CD4-positive, alpha-beta T cell treated with Interleukin-15 for 1 hour (primary cell): ENCODE measurements at places on chromosomes 4 and X.

DNA sequence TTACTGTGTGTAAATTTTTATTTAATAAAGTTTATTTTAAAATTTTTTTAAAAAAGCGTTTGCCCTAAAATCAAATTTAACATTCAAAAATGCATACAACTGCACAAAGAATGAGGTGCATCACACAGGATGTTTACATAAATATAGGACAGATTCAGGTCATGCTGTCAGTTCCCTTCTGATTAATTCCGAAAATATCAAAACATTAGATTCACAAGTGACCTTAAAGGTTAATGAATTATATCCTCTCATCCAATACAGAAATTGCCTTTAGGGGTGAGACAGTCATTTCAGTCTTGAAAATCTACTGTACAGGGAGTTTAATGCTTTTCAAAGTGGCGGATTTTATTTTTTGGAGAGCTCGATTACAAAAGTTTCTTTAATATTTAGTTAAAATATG lies 208.7 kb upstream of the FTHL17 start:
- DNase-seq = no peak

- DNase-seq = no peak
These were observed at the start of gene ARHGEF9 for GRCh38 chrX:63784902-63785707. Gene ARHGEF9, minus strand, starts transcription at chrX:63785214. Its CDS starts 69 bp downstream, at chrX:63785145.

DNA sequence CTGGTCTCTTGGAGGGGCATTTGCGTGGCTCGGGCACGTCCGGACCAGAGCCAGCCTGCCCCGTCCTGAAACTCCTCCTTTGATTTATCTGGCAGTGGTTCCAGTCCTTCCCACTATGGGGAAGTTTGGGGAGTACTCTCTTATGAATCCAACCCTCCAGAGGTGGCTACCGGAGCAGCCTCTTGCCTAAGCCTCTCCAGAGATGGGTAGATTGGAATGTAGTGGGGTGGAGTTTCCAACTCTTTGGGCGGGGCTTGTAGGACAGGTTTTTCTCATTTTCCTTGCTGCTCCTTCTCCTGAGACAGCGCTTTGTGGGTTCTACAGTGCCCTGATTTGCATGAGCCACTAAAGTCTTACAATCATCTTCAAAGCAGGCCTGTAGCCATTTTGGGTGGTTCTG lies 60.1 kb upstream of the XAGE1B start:
- no peak for DNase-seq

GRCh38 chr4:113332701-113333100 lies 283.2 kb downstream of the ANK2 start:
- no peak for DNase-seq

DNA sequence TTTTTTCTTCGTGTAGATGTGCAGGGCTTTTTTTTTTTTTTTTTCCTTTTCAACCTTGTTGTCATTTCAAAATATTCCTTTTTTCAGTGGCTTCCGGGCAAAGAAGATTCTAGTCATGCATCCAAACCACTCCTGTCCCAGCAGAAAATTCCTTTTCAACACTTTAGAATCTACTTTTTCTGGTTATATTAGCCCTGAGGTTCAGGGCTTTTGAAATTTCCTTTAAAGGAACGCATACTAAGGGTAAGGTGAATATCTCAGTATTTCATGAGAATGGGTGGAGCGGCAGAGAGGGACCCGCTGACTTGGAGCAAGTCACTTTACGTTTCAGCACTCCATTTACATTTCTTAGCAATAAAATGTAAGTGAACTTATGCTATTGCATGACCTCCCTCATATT lies 15.6 kb upstream of the TENM3 start:
- DNase-seq = no peak

DNA sequence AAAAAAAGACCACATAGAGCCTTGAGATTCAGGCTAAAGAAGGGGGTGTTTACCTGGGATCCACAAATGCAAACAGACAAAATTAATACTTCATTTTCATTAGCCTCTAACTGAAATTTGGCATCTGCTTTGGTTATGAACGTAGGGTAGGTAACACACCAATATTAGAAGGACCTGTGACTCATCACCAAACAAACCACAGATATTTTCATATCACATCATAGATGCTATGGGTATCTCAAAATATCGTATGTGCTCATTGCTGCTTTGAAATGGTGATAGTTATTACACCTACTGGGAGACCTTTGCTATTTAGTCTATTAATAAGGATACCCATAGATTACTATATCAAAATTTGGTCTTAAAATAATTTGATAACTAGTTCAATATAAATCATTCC lies 180.6 kb upstream of the MAP3K15 start:
- no peak for DNase-seq

GRCh38 chrX:72295745-72296144 lies 10.0 kb downstream of the CITED1 start:
- no peak for DNase-seq

DNA sequence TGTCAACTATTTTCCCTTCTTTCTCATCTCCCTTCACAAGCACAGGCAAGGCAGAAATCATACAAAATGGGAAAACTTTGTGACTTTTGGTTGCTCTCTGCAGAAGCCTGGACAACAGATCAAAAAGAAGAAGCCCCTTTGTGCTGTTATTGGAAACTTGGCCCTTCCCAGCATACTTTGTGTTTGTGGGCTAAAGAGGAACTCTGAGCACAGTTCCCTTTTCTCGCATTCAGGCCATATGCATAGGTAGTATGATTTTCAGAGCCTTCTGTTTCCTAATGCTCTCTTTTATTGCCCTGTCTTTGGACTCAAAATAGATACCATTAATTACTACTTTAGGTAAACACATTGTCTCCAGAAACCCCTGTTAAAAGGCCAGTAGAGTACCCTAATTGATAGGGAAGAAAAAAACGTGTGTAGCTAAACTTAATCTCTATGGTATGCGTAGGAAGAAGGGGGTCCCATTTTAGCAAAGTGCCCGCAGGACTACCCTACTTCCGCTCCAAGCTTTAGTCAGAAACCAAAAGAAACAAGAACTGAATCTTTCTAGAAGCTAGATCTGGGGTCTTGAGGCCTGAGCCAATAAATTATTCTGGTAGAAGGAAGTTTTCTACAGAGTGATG lies 26.6 kb downstream of the VSIG4 start:
- no peak for DNase-seq

GRCh38 chrX:73562984-73563737 lies at the start of gene CHIC1:
Gene CHIC1, plus strand, starts transcription at chrX:73563197. Its CDS starts 88 bp downstream, at chrX:73563285.
- peak; percentile 83 for DNase-seq

DNA sequence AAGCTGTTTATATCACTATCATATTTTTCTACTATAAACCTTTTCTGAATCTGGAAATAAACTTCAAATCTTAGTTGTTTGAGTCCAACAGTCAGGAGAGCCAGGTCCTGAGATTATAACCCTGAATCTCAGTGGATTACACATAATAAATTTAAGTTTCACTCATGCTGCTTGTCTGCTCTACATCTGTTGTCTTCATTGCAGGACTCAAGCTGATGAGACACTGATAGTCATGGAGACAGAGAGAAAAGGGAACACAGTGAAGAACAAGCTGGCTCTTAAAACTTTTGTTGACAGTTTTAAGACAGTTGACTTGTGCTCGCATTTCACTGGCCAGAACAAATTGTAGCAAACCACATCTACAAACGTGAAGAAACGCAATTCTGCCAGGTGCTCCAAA lies 327.0 kb upstream of the CTSO start:
- DNase-seq = no peak

DNA sequence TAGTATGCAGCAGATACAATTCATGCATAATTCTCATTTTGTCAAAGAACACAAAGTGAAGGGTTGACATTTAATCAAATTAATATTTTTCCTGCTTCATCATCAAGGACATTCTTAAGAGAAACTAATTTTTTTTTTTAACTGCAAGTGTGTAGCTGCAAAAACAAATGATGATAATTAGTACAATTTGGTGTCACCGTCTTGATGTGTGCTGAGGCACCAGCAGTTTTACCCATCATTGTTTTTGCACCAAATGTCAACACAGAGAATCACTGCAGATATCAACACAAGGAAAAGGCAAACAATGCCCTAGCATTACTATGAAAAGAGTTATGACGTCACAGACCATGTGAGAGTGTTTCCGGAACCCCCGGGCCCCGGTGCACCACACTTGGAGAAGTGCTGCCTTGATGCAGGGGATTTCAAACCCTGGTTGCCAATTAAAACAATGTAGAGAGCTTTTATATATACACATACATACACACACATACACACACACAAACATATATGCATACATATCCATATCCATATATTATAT lies 55.9 kb downstream of the AGA start:
- no peak for DNase-seq

- no peak for DNase-seq
These were observed 1.5 kb upstream of the PTCHD1 start for GRCh38 chrX:23332888-23333821.

DNA sequence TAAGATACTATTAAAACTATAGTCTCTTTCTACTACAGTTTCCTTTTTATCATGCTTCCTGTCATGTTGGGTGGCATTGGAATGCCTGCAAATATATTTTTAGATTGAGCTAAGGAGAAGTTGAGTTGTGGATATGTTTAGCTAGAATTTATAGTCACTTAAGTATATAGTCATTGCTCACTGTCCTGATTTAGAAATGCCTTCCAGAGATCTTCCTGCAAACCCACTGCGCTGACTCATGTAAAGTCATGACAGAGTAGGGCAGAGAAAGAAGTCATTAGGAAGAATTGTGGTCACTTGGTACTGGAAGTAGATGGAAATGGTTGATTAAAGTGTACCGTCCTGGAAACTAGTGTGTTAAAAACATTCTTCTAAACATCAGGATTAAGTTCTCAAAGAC lies 490.3 kb upstream of the PABPC4L start:
- DNase-seq = no peak

DNA sequence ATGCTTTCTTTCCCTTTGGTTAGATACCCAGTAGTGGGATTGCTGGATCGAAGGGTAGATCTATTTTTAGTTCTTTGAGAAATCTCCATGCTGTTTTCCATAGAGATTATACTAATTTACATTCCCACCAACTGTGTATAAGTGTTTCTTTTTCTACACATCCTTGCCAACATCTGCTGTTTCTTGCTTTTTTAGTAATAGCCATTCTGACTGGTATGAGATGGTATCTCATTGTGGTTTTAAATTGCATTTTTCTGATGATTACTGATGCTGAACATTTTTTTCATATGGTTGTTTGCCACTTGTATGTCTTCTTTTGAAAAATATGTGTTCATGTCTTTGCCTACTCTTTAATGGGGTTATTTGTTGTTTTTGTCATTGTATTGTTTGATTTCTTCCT lies 6.6 kb upstream of the AGA start:
- no peak for DNase-seq

DNA sequence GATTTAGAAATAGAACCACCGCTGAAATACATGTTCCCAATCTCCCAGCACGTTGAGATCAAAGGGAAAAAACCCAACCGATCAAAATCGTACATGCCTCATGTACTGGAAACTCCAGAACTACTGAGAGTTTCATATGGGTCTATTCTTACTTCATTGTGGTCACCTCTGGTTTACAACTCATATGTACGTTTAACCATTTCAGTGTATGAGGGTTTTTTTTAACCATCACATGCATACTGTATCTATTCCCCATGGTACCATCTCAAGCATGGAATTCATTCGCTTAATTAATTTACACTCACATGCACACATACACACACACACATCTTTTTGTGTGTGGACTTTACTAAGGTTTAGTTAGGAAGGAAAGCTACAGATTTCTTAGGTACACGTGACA lies 46.0 kb upstream of the CLNK start:
- DNase-seq = no peak

- DNase-seq = no peak
These were observed 693.4 kb upstream of the INTU start for GRCh38 chr4:126939401-126939800.

DNA sequence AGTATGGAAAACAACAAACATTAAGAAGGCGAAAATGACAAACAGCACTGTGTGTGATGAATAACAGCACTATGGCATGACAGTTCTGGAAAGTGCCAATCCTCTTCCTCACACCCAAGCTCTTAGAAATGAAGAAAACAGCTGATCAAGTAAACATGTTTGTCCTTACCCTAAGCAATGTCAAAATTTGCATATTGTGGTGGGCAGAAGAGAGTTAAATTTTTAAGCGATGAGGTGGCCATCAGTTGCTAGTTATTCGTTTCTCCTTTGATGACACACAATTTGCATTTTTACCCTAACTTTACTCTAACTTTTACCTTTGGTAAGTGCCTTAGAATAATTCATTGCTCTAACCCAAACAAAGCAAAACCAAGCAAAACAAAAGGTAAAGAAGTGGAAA lies 8.8 kb downstream of the PROM1 start:
- DNase-seq = no peak
